ENCODE measurements at places on chromosomes 13 and 19.
A peak's percentile ranks its signal among the peaks of the same experiment; 100 is the strongest.

DNA sequence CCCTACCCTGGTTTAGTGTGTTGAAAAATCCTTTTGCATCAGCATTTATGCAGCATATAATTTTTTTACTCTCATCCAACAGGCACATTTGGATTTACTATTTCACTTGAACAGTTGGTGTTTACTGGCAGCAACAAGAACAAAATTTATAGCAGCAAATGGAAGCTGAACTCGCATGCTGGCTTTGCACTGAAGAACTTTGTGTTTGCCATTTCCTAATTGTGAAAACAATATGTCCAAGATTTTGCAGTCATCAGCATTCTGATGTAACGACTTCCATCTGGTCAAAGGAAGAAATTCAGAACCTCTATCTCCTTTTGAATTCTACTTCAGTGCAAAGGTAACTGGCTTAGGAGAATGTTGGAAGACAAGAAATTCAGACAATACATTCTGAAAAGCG, 131.0 kb downstream of the DLEU7 start:
- DNase-seq, result no peak

- DNase-seq, result peak; percentile 66
These were observed at the start of gene FSD1 for GRCh38 chr19:4304538-4305256. Gene FSD1, plus strand, starts transcription at chr19:4304598. Its CDS starts 149 bp downstream, at chr19:4304747.

DNA sequence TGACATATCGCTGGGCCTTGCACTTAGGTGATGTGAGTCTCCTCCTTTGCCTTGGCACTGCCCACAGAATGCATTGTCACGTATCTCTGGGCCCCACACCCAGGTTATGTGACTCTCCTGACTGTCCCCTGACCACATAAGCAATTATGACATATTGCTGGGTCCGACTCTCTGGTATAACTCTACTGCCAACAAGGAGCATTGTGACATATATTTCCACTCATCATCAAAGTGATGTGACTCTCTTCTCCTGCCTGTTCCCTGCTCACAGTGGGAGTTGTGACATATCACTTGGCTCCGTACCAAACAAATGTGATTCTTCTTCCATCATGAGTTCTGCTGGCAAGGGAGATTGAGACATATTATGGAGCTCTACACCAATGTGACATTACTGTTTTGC, 15.4 kb upstream of the ZNF681 start:
- no peak for DNase-seq

- no peak for DNase-seq
These were observed 2320.0 kb downstream of the PCDH9 start for GRCh38 chr13:64910096-64910495.

DNA sequence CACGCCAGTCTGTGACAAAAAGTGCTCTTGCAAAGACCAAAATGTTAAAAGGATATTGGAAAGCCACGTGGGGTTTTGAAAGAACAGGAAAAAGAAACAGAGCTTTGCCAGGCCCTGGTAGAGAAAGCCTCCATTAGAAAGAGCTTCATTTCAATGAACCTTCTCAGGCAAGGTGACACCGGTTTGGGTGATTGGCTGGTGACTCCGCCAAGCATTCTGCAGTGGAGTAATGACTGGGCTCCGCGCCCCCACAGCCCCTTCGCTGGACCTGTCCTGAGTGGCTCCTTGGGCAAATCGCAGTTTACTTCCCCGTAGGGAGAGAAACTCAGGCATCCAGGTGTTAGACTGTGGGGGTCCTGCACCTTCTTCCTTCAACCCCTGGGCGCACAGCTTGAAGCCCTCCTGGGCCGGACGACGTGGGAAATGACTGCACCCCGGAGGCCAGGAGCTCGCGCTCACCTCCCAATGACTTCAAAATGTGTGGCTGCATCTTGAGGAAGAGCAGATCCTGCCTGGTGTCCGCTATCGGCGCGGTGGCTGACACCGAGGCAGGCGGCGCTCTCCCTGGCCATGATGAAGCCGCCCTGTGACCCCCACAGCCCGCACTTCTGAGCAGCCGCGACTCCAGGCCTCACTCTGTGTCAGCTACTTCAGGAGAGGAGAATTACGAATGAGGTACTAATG, 444.6 kb upstream of the SGCG start:
- DNase-seq, result no peak

GRCh38 chr13:35524171-35524570, 47.7 kb upstream of the MAB21L1 start:
- no peak for DNase-seq

- no peak for DNase-seq
These were observed 135.6 kb downstream of the SLC7A1 start for GRCh38 chr13:29459813-29460355.

- DNase-seq, result no peak
These were observed 1585.4 kb downstream of the EFNB2 start for GRCh38 chr13:104949840-104950740.

GRCh38 chr13:103844471-103844870, 778.3 kb upstream of the SLC10A2 start:
- DNase-seq, result no peak

DNA sequence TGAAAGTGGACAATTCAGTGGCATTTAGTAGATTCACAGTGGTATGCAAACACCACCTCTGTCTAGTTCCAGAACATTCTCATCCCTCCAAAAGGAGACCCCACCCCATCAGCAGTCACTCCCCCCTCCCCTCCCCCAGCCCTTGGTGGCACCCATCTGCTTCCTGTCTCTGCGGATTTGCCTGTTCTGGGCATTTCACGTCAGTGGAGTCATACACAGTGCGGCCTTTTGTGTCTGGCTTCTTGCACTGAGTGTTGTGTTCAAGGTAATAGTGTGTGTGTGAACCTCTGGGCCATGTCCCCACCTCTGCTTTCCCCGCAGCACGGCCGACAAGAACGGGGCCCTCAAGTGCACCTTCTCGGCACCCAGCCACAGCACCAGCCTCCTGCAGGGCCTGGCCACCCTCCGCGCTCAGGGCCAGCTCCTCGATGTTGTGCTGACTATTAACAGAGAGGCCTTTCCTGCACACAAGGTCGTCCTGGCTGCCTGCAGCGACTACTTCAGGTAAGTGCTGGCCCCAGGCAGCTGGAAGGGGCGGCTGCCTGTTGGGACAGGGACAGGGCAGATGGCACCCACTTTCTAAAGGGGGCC, 19.4 kb upstream of the CRTC1 start:
- DNase-seq, result no peak

GRCh38 chr13:110644892-110645521, 29.7 kb downstream of the NAXD start:
- peak; percentile 10 for DNase-seq

- DNase-seq, result no peak
These were observed 46.5 kb downstream of the UTP14C start for GRCh38 chr13:52070929-52071523.

DNA sequence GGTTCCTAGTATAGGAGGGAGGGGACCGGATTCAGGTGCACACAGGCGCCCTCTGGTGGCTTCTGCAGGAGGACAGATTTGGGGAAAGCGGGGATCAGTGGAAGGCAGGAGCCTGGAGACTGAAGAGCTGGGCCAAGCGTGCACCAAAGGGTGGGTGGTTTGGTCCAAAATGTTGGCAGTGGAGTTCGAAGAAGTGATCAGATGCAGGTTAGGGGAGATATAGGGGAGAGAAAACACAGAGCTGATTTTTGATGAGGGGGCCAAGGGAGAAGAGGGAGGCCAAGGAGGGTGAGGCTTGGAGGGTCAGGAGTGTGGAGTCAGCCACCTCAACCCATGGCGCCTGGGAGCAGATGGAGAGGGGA, 6.8 kb upstream of the CARM1 start:
- peak; percentile 63 for DNase-seq

DNA sequence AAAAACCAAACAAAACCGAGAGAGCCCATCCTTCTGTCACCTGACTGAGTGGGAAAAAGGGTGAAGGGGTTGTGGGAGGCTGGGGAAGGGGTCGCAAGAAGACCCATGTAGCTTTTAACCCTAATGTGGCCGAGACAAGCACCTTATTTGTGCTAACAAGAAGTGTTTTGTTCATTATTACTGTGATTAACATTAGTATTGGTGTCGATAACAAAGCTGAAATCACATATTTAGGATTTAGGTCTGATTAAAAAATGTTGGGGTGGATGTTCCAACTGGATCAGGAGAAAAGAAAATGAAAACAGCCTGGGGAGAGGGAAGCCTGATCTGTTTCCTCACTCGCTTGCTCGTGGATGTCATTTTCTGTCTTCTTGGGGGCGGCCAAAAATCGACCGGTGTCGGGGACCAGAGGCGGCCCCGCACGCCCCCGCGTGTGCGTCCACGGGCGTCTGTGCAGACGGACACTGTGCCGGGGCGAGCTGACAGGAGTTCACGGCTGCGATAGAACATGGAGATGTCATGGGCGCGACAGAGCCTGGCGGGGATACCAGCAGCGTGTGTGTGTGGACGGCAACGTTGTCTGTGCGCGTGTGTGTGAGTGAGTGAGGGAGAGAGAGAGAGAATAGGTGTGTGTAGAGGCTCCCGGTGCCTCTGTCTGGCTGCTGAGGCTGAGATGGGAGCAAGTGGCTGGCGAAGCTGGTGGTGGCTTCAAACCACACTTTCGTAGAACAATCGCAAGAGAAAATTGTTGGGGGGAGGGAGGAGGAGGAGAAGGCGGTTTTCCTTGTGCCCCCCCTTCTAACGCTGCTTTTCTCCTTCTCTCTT, 29.1 kb downstream of the NFIX start:
- DNase-seq, result no peak

DNA sequence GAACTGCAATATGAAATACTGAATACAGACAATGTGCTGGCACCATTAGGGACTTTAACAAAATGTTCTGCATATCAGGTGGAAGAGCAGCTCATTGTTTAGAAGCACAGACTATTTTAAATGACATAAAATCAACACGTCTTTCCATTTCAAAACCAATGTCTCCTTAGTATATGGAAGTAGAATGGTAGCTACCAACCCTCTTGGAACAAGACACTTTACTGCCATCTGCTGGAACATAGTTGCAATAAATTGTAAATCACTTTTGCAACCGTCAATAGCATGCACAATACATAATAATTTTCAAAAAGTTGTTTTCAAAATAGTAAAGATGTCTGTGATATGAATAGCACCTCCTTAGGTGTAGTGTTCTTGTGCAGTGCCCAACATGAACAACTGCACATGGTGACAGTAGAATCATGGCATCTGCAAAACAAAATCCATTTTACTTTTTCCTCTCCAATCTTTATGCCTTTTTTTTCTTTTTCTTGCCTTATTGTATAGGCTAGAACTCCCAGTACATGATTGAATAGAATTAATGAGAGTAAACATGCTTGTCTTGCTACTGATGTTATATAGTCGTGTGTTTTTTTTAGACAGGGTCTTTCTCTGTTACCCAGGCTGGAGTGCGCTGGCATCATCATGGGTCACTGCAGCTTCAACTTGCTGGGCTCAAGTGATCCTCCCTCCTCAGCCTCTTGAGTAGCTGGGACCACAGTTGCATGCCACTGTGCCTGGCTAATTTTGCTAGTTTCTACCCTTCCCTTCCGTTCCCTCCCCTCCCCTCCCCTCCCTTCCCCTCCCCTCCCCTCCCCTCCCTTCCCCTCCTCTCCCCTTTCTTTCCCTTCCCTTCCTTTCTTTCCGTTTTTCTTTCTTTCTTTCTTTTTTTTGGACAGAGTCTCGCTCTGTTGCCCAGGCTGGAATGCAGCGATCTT, 7.8 kb upstream of the LYPD5 start:
- no peak for DNase-seq

GRCh38 chr19:41363371-41363752, 587 bp downstream of the B9D2 start:
- DNase-seq, result no peak

DNA sequence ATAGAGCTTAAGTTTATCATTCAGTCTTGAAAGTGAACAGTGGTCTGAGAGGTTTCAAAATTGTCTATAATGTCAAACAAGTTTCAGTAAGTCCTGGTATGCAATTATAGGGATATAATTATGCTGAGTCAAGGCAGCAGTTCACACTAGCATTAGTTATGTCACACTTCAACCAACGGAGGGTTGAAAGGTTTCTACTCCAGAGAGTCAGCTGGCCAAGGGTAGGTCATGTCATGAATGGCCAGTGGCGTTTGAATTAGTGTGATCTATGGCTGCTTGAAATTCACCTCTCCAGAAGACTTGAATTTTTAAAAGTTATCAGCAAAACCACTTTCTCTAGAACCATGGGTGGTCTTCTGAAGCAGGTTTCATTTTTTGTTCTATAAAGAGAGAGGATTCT, 108.6 kb downstream of the TNFRSF19 start:
- DNase-seq, result no peak

DNA sequence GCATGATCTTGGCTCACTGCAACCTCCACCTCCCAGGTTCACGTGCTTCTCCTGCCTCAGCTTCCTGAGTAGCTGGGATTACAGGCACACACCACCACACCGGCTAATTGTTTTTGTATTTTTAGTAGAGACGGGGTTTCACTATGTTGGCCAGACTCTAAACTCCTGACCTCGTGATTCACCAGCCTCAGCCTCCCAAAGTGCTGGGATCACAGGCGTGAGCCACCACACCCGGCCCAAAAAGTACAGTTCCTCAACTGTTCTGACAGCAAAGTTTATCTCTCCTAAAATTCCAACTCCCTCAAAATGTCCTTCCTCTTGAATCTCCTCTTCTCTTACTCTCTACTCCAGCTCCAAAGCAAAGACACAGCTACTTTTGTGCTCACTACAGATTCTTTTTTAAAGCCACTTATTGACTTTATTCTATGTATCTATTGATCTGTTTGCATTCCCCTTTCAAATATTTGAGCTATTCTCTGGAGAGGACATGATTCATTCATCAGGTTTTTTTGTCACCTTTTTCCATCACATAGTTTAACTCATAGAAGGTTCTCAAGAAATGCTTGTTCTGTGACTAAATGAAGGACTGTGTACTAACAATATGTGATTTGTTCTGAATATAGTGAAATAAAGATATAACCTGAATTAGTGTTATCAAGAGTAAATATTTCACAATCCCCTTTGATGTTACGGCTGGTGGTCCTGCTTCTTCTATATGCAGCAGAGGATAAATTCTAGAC, 142.2 kb downstream of the TBC1D4 start:
- DNase-seq, result no peak

GRCh38 chr19:50829801-50830200, 3.6 kb downstream of the KLK15 start:
- no peak for DNase-seq

DNA sequence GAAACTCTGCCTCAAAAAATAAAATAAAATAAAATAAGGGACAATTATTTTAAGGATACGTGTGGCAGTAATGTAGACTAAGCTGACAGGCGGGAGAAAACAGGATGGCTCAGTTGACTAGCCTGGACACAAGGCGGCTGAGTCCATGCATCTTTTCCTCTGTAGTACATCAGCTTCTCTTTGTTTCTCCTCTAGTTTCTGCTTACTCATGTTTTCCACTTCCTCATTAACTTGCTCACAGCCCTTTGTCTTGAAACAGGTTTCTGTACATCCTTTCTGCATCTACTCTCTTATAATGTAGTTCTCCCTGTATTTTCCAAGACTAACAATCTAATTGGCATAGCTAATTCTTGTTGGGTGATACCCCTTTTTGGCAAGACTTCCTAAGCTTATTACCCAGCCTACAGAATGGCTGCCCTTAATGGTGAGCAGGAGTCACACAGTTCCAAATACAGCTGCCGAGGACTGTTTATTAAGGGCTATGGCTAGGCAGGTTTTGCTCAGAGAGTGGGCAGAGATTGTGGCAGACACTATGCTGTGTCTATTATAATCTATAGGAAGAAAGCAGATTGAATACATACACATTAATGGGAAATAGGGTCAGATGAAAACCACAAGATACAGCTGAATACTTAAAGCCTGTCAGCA, 58.7 kb upstream of the KLF5 start:
- no peak for DNase-seq

- DNase-seq, result no peak
These were observed 29.4 kb upstream of the KDM4B start for GRCh38 chr19:4939466-4939865.

- no peak for DNase-seq
These were observed 312 bp downstream of the CAPS start for GRCh38 chr19:5914358-5914774.

- no peak for DNase-seq
These were observed 115.8 kb downstream of the KLF5 start for GRCh38 chr13:73174521-73175010.
